ENCODE measurements at places on chromosomes 3 and 15.

DNA sequence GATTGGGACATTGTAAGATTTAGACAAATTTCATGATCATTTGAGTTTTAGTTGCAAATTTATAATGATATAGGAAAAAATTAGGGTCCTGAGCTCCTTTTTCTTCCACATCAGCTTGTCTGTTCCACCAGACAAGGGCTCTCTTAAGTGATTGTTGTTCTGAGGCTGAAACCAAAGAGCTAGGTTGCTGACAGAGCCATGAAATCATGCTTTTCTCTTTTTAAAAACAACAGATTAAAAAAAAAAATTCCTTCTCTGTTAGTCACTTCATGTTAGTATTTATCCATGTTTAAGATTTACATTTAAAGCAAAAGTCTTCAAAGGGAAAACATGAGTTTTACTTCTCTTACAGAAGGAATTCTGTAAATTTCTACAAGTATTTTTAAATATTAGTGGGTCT is 56.8 kb downstream of the ATP2C1 start:
- DNase-seq: no peak

DNA sequence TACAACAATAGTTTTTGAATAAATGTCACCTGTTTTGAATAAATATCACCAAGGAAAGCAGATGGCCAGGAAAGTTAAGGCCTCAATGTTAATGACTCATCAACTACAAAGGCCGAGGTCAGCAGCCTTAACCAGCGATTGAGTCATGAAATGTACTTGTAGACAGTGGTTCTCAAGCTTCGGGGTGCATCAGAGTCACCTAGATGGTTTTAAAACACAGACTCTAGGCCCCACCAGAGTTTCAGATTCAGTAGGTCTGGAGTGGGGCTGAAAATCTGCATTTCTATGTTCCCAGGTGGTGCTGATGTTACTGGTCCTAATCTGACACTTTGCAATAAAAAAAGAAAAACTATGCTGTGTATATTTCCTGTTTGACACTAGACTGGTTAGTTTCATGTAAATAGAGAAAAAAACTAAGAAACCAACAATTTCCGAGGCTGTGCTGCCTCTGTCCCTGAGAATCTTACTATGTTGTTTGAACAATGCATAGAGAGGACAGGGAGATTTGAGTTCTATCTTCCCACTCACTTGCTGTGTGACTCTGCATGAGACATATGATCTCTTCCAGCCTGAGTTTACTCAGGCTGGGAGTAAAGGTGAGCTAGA is 9.8 kb downstream of the RAB27A start:
- no peak for DNase-seq

- no peak for DNase-seq
Measured at GRCh38 chr15:90691369-90691768, 25.8 kb upstream of the BLM start.

DNA sequence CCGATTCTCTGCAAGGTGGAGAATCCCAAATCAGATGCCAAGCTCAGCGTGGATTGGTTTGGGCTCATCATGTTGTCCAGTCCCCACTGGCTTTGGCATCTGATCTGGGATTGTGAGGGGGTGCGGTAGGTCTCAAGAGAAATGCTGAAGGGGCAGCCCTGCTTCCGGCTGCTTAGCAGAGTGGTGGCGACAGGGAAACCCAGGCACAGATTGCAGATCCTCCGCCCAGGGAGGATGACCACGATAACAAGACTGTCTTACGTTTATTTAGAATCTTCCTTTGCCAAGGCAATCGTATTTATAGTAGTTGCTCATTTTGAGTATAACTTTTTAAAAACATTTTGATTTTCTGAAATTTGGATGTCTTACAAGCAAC is 61.1 kb downstream of the SLC12A8 start:
- DNase-seq: no peak

DNA sequence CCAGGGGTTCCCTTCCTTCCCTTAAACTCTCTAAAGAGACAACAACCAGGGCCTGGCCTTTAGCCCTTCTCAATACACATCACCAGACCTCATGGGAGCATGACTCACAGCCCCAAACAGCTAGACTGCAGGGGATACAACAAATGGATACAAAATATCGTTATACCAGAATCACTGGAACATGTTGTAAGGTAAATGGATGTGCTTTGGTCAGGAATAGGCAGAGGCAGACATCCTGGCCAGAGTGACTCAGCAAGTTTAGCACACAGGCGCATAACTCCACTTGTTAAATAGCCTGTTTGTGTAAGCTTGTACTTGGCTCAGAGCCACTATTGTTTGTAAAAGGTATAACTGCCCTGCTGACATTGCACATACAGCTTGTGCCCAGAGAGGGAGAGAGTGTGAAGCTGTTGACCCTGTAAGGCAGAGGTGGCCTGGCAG is 18.3 kb downstream of the TMED3 start:
- no peak for DNase-seq

All from effector CD8-positive, alpha-beta T cell (primary cell).